ENCODE measurements at places on chromosomes 2 and 18.

DNA sequence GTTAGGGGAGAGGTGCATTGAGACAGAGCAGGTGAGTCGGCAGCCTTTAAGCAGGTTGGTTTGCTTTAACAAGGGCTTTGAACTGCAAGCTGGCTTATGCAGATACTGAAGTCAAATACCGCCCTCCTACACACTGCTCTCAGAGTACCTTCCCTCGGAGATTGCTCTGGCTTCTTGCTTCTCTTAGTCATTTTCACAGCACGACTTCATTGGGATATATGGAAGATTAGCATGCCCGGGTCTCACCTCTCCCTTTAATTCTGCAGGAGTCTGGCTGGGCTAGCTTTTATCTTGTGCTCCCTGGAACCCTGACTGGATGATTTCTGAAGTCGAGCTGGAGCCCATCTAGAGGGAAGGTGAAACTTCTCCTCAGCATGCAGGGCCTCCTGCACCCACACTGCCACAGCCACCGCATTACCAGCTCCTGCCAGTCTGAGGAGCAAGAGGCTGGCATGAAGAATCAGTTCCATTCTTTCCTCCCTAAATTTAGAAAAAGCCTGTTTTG lies 395.5 kb upstream of the HNRNPA3 start:
- no peak for DNase-seq

GRCh38 chr2:238239863-238240756 lies at the start of gene HES6:
Gene HES6 (minus strand): TSS chr2:238240038. CDS start chr2:238239905, 133 bp downstream.
- DNase-seq = peak; percentile 96

GRCh38 chr18:59787998-59788790 lies 91.0 kb upstream of the CCBE1 start:
- DNase-seq = no peak

- no peak for DNase-seq
These were observed 335.6 kb downstream of the CYRIA start for GRCh38 chr2:16330012-16330411.

- no peak for DNase-seq
These were observed 2.2 kb downstream of the SGO2 start for GRCh38 chr2:200528228-200528627.

DNA sequence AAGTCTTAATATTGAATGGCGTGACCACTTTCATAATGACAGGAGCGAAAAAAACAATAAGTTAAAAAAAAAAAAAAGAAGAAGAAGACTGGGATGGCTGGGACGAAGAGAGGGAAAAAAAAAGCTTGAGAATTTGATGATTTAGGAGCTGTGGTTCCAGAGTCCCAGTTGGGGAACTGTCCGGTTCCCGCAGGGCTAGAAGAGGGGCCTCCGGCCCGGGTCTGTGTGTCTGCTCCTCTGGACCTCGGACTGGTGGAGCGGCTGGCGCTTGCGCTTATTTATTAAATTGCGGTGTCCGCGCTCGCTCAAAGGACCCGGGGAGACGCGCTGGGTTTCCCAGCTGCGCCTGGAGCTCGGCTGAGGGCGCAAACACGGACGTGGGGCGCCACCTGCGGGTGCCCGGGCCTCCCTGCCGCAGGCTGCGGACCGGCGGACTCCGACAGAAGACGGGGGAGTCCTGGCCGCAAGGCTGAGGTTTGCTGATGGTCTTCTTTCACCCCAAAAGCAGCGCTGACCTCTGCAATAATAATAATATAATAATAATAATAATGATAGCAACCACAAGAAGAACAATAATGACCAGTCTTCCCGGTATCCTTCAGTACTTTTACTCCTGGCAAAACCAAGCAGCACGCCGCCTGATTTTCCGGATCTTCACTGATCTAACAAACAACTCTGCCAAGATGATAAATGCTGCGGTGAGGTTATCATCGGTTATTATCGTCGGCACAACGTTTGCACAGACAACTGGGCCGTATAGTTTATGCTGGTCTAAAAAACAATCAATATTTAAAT lies at the start of gene CBLN2:
TSS of gene CBLN2 (minus strand) at position 251 of the 795 bp plus-strand sequence. CDS start 2,182 bp downstream, outside the sequence.
- peak; percentile 49 for DNase-seq

DNA sequence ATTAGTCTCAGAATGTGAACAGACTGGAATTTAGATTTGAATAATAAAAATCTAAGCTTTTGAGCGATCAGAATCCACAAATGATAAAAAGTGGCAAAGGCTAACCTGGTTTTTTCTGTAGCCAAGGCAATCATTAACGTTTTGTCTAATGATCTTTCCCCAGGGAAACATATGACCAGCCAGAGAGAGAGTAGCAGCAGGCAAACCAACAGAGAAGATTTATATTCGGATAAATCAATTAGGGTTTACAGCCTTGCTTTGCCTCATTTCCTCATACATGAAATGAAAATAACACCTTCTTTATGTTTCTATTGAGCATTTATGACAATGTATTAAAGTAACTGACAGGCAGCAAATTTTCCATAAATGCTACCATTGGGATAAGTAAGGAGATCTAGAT lies 14.5 kb downstream of the TIA1 start:
- DNase-seq = no peak

GRCh38 chr2:47870641-47871540 lies 35.4 kb downstream of the FBXO11 start:
- DNase-seq = no peak

- no peak for DNase-seq
These were observed 299.3 kb downstream of the SOX11 start for GRCh38 chr2:5991305-5991968.

DNA sequence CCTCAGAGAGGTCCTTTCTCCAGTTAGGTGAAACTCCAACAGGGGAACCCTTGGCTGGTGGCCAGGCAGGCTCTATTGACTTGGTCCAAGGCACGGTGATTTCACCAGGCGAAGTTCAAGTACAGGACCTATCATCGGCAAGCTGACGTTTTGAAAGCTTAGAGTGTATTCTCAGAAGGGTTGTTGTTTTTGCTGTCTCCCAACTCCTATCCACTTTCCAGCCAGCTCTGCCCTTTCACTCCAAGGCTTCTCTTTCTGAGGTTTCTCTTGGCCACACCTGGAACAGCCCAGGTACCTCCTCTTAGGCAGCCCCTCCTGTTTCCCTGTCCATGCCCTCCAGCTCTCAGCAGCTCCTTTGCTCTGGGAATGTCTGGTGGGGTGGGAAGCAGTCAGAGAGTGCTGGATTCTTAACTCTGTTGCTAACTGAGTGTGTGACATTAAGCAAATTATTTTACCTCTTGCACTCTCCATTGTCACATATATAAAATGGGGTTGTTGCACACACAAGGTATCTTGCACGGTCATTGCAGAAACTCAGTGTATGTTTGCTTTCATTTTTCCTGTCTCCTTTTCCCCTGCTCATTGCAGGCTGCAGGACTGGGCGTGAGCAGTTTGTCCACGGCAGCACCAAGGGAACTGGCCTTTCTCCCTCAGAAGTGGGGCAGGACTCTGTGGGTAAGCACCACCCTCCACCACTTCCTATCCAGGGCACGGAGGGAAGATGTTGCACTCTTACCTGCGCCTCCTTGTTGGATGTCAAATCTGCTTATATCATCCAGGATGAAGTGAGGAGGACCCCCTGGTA lies 30.2 kb downstream of the CAPN13 start:
- no peak for DNase-seq

DNA sequence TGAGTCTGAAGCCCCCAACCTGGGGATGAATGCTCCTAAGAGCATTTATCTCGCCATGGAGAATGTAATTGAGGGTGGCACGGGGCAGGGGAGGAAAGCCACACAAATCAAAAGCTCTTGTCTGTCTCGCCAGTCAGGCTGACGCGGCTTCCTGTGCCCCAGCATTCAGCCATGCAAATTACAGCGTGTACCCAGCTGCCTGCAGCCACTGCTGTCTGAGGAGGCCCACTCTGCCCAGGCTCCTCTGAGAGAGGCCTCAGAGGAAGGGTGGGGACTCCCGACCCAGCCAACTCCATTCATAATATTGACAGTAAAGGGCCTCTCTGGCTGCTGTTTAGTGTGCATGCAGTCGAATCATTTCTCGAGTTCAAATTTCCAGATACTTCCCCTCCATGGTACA lies 22.0 kb downstream of the SMAD7 start:
- no peak for DNase-seq

GRCh38 chr2:143801561-143801960 lies 672.3 kb downstream of the ARHGAP15 start:
- no peak for DNase-seq

- no peak for DNase-seq
These were observed 822 bp downstream of the UBE2E3 start for GRCh38 chr2:180980943-180981911.

- DNase-seq = no peak
These were observed 156.4 kb downstream of the NCKAP5 start for GRCh38 chr2:133411857-133412256.

- DNase-seq = peak; percentile 98
These were observed at the start of gene ARID5A for GRCh38 chr2:96536445-96537065. Gene ARID5A (plus strand): TSS chr2:96536752. CDS start chr2:96536827, 75 bp downstream.

DNA sequence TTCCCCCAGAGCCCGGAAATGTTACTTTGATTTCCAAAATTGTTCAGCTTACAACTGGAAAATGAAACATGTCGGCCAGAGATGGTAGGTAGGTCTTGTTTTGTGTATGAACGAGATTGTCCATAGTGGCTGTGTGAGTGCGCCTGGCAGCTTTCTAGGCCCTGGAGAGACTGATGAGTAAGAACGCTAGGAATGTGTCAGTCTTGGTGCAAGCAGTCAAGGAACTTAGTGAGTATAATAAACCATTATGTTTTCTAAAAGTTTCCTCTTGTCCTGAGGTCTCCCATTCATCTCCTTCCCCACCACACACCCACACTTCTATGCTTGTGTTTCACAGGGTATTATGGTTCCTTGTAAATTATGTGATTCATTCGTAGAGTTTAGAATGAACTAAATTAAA lies 234.2 kb downstream of the CDH2 start:
- no peak for DNase-seq

DNA sequence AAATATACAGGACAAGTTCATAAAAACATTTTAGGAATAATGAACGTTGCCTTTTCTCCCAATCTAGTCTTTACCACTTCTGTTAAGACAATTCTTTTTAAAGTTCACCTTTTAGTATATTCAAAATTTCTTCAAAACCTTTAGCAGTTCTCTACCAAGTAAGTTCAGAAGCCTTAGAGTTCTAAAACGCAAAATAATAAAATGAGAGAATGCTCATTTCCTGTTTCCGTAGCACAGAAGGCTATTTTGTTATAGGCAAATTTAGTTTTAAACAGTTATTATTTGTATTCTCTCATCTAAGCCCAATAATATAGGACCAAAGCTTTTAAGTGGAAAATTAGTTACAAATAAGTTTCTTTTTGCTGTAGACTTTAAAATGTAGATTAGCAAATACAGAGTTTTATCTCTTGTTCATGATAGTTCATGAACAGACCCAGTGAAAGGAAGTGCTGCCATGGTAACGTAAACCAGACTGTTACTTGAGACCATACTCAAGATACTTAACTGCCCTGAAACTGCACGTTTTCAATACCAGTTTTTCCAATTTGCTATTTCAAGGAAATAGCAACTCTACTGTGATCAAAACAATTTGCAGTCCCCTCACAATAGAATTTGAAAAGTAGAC lies 173.1 kb upstream of the STON1 start:
- DNase-seq = no peak

Data from HuH-7 (cell line).